Omental fat pad (tissue), 4 donors: ENCODE measurements at places on chromosomes 6 and 20.

DNA sequence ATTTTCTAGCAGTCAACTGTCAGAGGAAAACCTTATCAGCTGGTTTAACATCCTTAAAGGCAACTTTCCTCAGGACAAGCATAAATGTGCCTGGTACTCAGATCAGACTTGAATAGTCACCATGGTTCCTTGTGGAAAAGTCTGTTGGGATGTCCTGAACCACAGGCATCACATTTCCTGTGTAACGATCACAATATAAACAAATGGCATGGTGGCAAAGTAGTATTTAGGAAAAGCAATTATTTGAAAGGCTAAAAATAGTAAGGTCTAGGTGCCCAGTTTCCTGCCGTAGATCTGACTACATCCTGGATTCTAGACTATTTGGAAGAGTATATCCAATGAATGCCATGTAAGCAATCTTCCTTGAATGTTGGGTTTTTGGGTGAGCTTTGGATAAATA, 271.9 kb upstream of the AGPAT4 start:
- no peak for DNase-seq

- DNase-seq = no peak
These were observed 195.4 kb downstream of the TBX18 start for GRCh38 chr6:84568971-84569370.

DNA sequence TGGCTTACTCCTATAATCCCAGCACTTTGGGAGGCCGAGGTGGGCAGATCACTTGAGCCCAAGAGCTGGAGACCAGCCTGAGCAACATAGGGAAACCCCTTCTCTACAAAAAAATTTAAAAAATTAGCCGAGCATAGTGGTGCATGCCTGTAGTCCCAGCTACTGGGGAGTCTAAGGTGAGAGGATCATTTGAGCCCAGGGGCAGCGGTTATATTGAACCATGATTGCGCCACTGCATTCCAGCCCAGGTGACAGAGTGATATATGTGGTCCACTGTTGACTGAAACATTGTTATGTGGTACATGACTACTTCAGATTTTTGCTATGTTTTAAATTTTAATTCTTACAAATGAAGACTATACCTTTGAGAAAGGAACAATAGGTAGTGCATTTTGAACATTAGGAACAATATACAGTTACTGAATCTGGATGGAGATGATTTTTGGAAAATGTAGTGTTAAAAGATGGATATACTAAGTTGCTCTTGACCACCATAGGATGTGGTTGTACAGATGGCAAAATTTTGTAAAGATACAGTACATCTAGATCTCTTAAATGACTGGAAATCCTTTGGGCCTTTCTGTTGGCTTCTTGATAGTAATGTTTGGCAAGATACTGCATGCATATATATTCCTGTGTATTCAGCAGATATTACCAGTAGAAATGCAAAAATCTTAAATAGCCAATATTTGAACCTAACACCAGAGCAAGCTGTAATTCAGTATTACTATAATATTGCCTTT, 35.9 kb downstream of the MAPK14 start:
- no peak for DNase-seq

GRCh38 chr20:22180244-22180643, 404.1 kb downstream of the FOXA2 start:
- no peak for DNase-seq

GRCh38 chr6:13611715-13612114, 3.4 kb upstream of the NOL7 start:
- DNase-seq = no peak
